ENCODE measurements at places on chromosomes 12 and 14. TPM values are rescaled to one million over a fixed set of nuclear protein-coding genes. Genes with fewer than 3 reads are reported as not detected.
A peak's percentile ranks its signal among the peaks of the same experiment; 100 is the strongest.

The CLEC4A gene
- total RNA-seq = 3.7 TPM

GRCh38 chr12:70788774-70789173 is 131.8 kb downstream of the PTPRR start:
- no peaks in the 10 kb centered on the region for H3K27me3 ChIP-seq
- no peak overlapping the region for H3K27ac ChIP-seq
- H3K4me3 ChIP-seq = no peak overlapping the region

- H3K36me3 ChIP-seq = no peaks in the 10 kb centered on the region
- H3K4me1 ChIP-seq = no peaks in the 10 kb centered on the region
- H3K27me3 ChIP-seq = no peaks in the 10 kb centered on the region
- H3K27ac ChIP-seq = no peak overlapping the region
- no peak for DNase-seq
Observed at GRCh38 chr12:11067514-11067913, 5.4 kb upstream of the TAS2R46 start.

The AQP2 gene
- 122 TPM for total RNA-seq

The RBP5 gene
- total RNA-seq = 74.6 TPM

DNA sequence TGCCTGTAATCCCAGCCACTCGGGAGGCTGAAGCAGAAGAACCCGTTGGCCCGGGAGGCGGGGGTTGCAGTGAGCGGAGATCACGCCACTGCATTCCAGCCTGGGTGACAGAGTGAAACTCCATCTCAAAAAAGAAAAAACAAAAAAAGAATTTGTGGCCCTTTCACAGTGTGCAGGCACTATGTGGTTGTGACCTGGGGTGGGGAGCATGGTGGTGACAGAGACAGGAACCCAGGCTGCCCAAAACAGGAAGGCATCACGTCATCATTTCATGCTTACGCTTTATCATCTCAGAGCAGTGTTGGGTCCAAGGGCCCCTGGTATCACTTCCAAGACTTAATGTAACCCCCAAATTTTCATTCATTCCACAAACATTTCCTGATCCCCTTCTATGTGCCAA is 175.7 kb upstream of the GSC start:
- H3K4me3 ChIP-seq = no peak overlapping the region
- no peak overlapping the region for H3K27ac ChIP-seq
- no peaks in the 10 kb centered on the region for H3K36me3 ChIP-seq
- no peaks in the 10 kb centered on the region for H3K27me3 ChIP-seq

The ACOT2 gene
- 29.4 TPM for total RNA-seq

The NANOG gene
- total RNA-seq = 0.16 TPM

DNA sequence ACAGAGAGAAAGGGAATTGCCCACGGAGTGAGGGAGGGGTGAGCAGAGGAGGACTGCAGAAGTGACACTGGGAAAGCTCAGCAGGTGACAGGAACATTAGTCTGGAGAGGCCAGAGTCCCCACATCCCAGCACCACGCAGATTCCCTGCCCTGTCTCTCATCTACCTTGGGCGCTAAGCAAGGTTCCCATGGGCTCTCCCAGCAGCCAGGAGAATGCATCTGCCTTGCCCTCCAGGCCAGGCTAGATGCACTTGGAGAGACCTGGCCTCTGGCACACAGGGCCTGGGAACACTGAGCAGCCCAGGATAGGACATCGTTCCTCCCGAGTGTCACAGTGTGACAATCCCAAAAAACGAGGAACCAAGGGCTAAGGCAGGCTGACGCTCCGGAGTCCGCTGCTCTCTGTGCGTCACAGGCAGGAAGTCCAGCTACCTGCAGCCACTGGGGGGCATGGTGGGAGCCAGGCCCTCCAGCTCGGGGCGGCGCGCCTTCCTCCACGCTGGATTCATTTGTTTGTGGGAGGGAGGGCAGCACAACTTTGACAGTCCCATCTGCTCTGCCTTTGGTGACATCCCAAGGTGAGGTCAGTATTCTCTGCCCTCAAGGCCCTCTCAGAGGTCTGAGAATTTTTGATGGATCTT is 5.4 kb upstream of the NGB start:
- no peak overlapping the region for H3K4me3 ChIP-seq
- no peaks in the 10 kb centered on the region for H3K4me1 ChIP-seq
- H3K27ac ChIP-seq = no peak overlapping the region
- peaks cover 18% of the 10 kb centered on the region for H3K36me3 ChIP-seq
- DNase-seq = no peak
- H3K27me3 ChIP-seq = peaks cover under 1% of the 10 kb centered on the region

GRCh38 chr12:38328306-38328895 is 11.8 kb downstream of the ALG10B start:
- no peak overlapping the region for H3K27ac ChIP-seq
- no peaks in the 10 kb centered on the region for H3K4me1 ChIP-seq
- no peaks in the 10 kb centered on the region for H3K27me3 ChIP-seq
- no peaks in the 10 kb centered on the region for H3K36me3 ChIP-seq
- DNase-seq = no peak
- no peak overlapping the region for H3K4me3 ChIP-seq

The ANKRD33 gene
- not detected for total RNA-seq

DNA sequence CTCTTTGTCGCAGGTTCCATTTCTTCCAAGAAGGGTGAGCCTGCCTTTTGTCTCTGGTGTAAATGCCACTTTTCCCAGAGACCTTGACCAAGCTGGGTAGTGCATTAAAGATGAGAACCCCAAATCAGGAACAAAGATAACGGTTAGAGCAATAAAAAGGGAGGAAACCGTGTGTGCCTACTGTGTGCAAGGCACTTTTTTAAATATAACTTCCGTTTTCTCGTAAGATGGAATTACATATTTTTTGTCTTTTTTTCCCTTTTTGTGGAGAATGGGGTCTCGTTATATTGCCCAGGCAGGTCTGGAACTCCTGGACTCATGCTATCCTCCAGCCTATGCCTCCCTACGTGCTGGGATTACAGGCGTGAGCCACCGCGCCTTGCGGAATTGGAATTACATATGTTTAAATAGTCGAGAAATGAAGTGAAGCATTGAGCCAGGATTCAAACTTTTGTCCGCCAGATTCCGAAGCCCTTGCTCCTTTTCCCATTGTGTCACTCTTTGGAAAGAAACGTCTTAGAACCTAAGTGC is 506 bp upstream of the NABP2 start:
- H3K36me3 ChIP-seq = peaks cover 2% of the 10 kb centered on the region
- peak overlapping the region; percentile 85 for H3K4me3 ChIP-seq
- peak overlapping the region; percentile 63 for H3K27ac ChIP-seq
- no peaks in the 10 kb centered on the region for H3K27me3 ChIP-seq
- H3K4me1 ChIP-seq = peaks cover 8% of the 10 kb centered on the region

The ADAM21 gene
- total RNA-seq = 0.13 TPM

GRCh38 chr12:40559865-40560264 is 132.4 kb upstream of the CNTN1 start:
- H3K27ac ChIP-seq = no peak overlapping the region
- no peak for DNase-seq
- H3K4me3 ChIP-seq = no peak overlapping the region
- H3K36me3 ChIP-seq = no peaks in the 10 kb centered on the region

DNA sequence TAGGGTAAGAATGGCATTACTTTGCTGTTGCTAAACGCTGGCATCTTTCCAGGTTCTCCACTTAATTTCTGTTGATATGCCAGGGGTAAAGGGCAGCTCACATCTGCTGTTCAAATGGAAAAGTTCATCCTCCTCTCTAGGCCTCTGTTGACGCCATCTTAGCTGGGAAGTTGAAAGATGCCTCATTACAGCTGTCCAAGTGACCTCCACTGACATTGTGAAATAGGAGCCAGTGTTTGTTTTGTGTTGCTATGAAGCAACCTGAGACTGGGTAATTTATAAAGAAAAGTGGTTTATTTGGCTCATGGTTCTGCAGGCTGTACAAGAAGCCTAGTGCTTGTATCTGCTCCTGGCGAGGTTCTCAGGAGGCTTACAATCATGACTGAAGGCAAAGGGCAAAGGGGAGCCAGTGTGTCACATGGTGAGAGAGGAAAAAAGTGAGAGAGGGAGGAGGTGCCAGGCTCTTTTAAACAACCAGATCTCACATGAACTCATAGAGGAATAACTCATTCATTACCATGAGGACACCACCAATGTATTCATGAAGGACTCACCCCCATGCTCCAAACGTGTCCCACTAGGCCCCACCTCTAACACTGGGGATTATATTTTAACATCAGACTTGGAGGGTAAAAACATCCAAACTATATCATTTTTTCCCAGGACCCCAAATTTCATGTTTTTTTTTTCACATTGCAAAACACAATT is 3.2 kb upstream of the ADAM21 start:
- no peaks in the 10 kb centered on the region for H3K4me1 ChIP-seq
- H3K36me3 ChIP-seq = no peaks in the 10 kb centered on the region
- no peak overlapping the region for H3K27ac ChIP-seq
- H3K27me3 ChIP-seq = no peaks in the 10 kb centered on the region
- DNase-seq = no peak
- H3K4me3 ChIP-seq = no peak overlapping the region

- H3K27me3 ChIP-seq = peaks cover 18% of the 10 kb centered on the region
- H3K27ac ChIP-seq = no peak overlapping the region
- no peaks in the 10 kb centered on the region for H3K4me1 ChIP-seq
- DNase-seq = no peak
- H3K4me3 ChIP-seq = no peak overlapping the region
Observed at GRCh38 chr12:132391326-132392041, 62.1 kb upstream of the GALNT9 start.

DNA sequence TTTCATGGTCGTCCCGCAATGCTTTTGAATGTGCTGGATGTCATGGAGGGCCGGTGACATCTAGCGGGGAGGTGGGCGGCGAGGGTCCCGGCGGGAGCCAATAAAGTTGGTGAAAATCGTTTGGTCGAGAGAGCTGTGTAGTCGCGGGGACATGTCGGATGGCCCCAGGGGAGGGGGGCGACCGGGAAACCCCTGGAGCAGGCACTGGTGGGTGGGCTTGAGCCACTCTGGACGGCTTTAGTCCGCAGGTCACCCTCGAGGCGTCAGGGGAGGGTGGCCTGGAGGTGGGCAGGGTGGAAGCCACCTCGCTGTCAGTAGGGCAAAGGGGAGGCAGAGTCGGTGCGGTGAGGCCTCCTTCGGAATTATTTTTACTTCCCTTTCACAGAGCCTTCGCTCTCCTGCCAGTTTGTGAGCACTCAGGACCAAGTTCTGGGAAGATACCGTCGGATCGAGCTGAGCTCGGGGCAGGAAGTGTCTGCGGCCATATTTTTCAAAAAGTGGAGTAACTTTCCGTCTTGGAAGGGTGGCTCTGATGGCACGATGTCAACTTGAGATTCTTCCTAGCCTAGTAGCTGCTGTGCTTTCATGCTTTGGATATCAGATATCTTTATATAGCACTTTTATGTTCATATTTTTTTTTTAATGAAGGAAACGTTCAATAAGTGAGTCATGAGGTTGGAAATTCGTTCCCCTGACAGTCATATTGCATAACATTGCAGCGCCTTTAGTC is 28.2 kb downstream of the WBP11 start:
- peak; percentile 66 for DNase-seq
- H3K27ac ChIP-seq = peak overlapping the region; percentile 96
- H3K36me3 ChIP-seq = no peaks in the 10 kb centered on the region
- peaks cover 3% of the 10 kb centered on the region for H3K4me1 ChIP-seq

The SLC39A5 gene
- total RNA-seq = 5.1 TPM

DNA sequence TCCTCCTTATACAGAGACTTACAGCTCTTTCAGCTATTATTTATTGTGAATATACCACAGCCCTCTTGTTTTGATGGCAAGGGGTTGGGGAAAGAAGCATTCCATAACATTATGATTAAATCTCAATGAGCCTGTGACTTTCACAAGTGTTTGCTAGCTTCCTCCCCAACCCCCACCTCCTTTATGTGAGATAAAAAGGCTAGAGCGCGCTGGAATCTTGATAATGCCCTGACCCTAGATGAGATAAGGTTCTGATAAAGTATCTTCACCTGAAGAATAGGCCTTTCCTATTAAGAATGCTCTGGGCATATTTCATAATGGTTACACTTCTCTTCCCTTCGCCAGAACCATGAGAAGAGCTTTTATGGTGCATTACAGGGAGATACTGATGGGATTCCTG is 236.8 kb downstream of the CCDC91 start:
- H3K4me1 ChIP-seq = no peaks in the 10 kb centered on the region
- H3K36me3 ChIP-seq = no peaks in the 10 kb centered on the region
- H3K4me3 ChIP-seq = no peak overlapping the region
- DNase-seq = no peak
- no peaks in the 10 kb centered on the region for H3K27me3 ChIP-seq
- no peak overlapping the region for H3K27ac ChIP-seq

GRCh38 chr12:124608450-124608870 is 41.0 kb upstream of the NCOR2 start:
- no peaks in the 10 kb centered on the region for H3K36me3 ChIP-seq
- H3K4me1 ChIP-seq = no peaks in the 10 kb centered on the region
- H3K4me3 ChIP-seq = no peak overlapping the region
- DNase-seq = no peak

DNA sequence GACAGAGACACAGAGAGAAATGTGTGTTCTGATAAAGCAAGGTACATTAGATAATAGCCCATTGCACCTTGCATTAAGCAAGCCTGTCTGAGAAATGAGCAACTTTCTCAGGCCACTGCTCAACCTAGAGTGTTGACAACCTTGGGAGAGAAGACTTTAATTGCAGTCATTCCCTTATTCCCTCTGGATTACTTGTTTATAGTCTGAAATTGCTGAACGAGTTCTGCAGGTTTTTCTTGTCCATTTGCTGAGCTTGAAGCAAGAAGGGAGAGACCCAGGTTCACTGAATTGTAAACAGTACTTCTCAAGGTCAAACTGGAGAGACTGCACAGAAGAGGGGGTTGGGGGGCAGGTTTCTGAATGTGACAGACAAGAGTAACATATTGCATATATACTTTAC is 159.4 kb upstream of the PLEKHG7 start:
- no peaks in the 10 kb centered on the region for H3K27me3 ChIP-seq
- H3K36me3 ChIP-seq = no peaks in the 10 kb centered on the region
- H3K27ac ChIP-seq = peak overlapping the region; percentile 82
- DNase-seq = no peak

The PTCSC3 gene
- not detected for total RNA-seq

GRCh38 chr14:54854181-54854580 is 48.4 kb downstream of the GCH1 start:
- no peaks in the 10 kb centered on the region for H3K4me1 ChIP-seq
- H3K36me3 ChIP-seq = no peaks in the 10 kb centered on the region
- no peak for DNase-seq
- H3K27me3 ChIP-seq = no peaks in the 10 kb centered on the region
- no peak overlapping the region for H3K27ac ChIP-seq

The RNASE2 gene
- total RNA-seq = 4.3 TPM

GRCh38 chr12:49783917-49784676 is 42.7 kb downstream of the TMBIM6 start:
- H3K4me3 ChIP-seq = no peak overlapping the region
- no peaks in the 10 kb centered on the region for H3K4me1 ChIP-seq
- DNase-seq = no peak
- no peak overlapping the region for H3K27ac ChIP-seq
- H3K27me3 ChIP-seq = no peaks in the 10 kb centered on the region
- H3K36me3 ChIP-seq = no peaks in the 10 kb centered on the region

The TEP1 gene
- total RNA-seq = 45.2 TPM

- no peaks in the 10 kb centered on the region for H3K27me3 ChIP-seq
- no peaks in the 10 kb centered on the region for H3K36me3 ChIP-seq
- DNase-seq = no peak
Observed at GRCh38 chr12:51683763-51684357, 92.8 kb downstream of the SCN8A start.

GRCh38 chr12:128852885-128853599 is at the start of gene GLT1D1:
TSS of gene GLT1D1 (plus strand) at chr12:128853478. CDS start at chr12:128853582, 104 bp downstream.
- peak within 1 kb of the TSS; percentile 20 for H3K4me3 ChIP-seq
- H3K27ac ChIP-seq = no peak within 1 kb of the TSS
- H3K4me1 ChIP-seq = no peaks in the 10 kb centered on the region
- no peaks in the 10 kb centered on the region for H3K36me3 ChIP-seq

- no peaks in the 10 kb centered on the region for H3K27me3 ChIP-seq
- H3K4me1 ChIP-seq = no peaks in the 10 kb centered on the region
- no peak for DNase-seq
Observed at GRCh38 chr14:101634850-101635748, 73.8 kb downstream of the DIO3 start.

Measured in kidney (tissue), 22 donors.